ENCODE measurements at places on chromosomes 16 and 17.

GRCh38 chr16:84999857-85000480 is 11.4 kb downstream of the ZDHHC7 start:
- no peak for DNase-seq

- no peak for DNase-seq
Observed at GRCh38 chr16:59190731-59191130, 456.6 kb upstream of the GOT2 start.

DNA sequence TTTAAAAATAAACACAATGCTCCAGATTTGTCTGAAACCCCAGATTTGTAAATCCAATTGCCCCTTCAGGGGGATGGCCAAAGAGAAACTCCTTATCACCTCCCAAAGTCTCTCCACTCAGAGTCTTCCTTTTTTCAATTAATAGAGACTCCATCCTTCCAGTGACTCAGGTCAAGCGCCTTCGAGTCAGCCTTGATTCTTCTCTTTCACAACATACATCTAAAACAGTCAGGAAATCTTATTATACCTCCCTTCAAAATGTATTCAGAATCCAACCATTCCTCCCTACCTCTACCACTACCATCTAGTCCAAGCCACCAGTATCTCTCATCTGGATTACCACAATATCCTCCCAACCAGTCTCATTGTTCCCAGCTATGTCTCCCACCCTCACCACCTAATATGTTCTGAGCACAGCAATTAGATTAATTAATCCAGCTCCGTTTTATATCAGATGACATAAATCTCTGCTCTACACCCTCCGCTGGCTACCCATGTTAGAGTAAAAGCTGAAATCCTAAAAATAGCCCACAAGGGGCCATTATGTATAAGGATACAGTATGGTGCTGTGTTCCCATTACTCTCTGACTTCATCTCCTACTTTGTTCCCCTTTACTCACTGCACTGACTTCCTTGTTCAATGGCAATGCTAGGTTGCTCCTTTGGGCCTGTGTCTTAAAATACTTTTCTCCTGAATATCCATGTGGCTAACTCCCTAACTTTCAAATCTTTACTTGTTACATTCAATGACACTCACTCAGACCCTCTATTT is 11.8 kb downstream of the SIAH1 start:
- no peak for DNase-seq

- no peak for DNase-seq
Observed at GRCh38 chr16:59111280-59111679, 377.2 kb upstream of the GOT2 start.

- DNase-seq, result no peak
Observed at GRCh38 chr17:75319904-75320691, 30.9 kb upstream of the SLC25A19 start.

- DNase-seq, result no peak
Observed at GRCh38 chr16:52312716-52313115, 234.2 kb downstream of the TOX3 start.

GRCh38 chr16:27853651-27854050 is 209.9 kb downstream of the GSG1L start:
- DNase-seq, result no peak

GRCh38 chr17:17348872-17349723 is 45.9 kb downstream of the NT5M start:
- no peak for DNase-seq

GRCh38 chr16:17323171-17323570 is 147.6 kb downstream of the XYLT1 start:
- DNase-seq, result no peak

- peak; percentile 3 for DNase-seq
Observed at GRCh38 chr17:79960788-79961522, 74.7 kb downstream of the TBC1D16 start.

DNA sequence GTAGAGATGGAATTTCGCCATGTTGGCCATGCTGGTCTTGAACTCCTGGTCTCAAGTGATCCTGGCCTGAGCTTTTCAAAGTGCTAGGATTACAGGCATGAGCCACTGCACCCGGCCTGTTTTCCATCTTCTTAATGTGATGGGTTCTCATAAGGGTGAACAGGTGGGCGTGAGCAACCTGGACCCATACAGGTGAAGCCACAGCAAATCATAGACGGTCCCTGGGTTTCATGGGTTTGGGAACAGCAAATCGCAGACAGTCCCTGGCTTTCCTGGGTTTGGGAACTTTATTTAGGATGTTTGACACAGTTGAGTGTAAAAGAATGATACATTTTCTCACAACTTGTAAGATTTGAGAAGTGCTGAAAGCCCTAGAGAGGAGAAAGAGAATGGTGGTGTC is 12.9 kb upstream of the MEIOB start:
- DNase-seq, result no peak

DNA sequence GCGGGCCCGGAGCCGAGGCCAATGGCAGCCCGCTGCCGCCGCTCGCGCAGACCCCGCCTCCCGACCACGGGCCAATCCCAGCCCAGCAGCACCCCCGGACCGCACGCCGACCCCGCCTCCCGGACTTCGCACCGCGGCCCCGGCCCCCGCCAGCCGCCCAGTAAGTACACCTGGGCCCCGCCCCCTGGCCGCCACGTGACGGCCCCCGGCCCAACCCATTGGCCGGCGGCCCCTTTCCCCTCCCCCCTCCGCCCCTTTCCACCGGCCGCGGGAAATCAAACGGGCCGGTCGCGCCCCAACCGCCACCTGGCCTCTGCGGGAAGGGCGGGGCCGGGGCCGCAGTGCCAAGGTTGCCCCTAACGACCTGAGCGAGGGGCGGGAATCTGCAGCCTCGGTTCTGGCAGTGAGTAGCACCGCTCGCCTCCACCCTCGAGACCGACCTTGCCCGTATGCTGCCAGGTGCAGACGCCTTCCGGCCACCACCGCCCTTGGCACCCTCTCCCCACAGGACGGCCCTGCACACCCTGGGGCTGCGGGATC is at the start of gene YBX2:
Gene YBX2, minus strand, starts transcription at position 26 of the 540 bp plus-strand sequence. CDS start 139 bp downstream, outside the sequence.
- DNase-seq, result peak; percentile 55

GRCh38 chr17:76160896-76161528 is 20.0 kb upstream of the FOXJ1 start:
- DNase-seq, result no peak

- no peak for DNase-seq
Observed at GRCh38 chr16:53083119-53083518, 28.3 kb downstream of the CHD9 start.

DNA sequence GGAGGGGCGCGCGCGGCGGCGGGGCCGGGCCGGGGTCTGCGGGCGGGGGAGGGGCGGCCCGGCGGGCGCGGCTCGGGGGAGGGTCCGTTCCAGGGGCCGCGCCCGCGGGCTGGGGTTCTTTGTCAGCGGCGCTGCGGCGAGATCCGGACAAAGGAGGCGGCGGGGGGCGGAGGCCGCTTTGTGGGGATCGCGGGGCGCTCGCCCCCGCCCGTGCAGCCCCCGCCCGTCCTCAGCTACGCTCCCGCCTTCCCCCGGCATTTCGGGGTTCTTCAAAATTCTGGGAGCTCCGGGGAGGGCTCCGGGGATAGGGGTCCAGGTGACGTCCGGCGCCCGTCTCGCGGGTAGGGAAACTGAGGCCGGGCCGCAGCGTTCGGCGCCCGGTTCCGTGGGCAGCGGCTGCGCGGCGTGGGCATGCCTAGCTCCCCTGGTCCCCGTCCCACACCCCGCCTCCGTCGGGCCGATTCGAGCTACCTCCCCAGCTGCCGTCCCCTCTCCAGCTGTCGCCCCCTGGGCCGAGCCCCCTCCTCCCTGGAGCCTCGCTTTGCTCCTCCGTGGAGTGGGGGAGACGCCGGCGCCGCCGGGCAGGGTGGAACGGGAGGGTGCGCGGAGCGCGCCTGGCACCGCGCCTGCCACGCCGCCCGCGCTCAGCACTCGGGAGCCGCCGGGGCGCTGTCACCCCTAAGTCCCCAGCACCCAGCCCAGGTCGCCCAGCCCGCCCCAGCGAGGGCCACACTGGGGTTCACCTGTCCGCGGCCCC is 546 bp downstream of the SNN start:
- no peak for DNase-seq

GRCh38 chr17:27354491-27355081 is 60.7 kb downstream of the WSB1 start:
- no peak for DNase-seq

- no peak for DNase-seq
Observed at GRCh38 chr16:2842340-2843000, 12.4 kb downstream of the ZG16B start.

GRCh38 chr17:17766077-17766743 is 70.6 kb downstream of the SREBF1 start:
- DNase-seq, result no peak

DNA sequence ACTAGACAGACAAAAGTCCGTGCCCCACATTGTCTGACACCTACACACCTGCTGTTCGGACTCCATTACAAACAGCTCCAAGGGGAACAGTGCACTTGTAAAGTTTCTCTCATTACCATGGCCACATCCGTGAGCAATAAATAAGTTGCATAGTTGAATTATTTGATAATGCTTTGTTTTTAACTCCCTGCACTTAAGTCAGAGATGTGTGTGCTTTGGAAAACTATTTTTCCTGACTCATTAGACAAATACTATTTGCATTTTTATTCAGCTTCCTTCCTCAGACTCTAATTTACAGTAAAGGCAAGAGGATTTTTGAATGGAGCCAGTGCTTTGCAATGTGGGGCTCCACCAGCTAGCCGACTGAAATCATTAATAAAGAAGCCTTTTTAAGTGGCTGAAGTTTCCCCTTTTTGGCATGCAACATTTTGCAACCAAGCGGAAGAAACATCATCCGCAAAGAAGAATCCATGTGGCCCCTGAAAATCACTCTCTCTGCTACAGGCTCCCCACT is 6.5 kb upstream of the CCL2 start:
- no peak for DNase-seq

DNA sequence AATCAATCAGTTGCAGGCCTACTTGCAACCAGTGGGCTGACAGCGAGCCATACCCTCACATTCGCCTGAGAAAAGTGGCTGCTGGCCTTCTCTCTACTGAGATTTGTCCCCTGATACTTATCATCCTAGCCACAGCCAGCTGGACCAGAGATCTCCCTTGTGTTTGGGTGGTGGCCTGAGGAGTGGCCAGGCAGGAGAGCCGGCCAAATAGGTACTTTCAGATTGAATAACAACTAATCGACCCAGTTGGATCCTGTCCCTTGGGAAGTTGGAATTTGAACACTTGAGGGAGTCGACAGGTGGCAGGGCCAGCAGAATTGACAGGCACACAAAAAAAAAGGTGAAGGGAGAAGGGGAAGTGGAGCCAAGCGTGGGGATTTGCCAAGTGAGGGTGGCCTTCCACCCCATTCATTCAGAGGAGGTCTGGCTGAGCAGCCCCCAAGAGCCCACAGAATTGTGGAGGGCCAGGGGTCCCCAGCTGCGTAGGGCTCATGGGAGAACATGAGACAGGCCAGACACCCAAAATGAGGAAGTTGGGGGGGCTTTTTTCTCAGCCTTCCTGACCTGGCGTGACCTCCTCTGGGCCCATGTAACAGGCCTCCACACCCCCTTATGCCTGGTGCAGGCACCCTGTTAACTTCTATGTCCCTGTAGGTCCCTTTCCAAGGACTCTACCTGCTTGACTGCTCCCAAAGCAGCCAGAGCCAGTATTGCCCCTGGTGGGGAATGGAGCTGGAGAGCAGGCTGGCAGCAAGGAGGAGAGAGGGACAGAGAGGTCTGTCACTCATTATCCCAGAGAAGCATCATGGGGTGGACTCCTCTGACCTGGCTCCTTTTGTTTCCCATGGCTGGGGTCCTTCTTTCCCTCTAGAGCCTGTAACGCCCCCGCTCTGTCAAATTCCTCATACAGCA is 2.9 kb upstream of the RANGRF start:
- no peak for DNase-seq

GRCh38 chr17:62625870-62626200 is 1.6 kb upstream of the MRC2 start:
- no peak for DNase-seq

DNA sequence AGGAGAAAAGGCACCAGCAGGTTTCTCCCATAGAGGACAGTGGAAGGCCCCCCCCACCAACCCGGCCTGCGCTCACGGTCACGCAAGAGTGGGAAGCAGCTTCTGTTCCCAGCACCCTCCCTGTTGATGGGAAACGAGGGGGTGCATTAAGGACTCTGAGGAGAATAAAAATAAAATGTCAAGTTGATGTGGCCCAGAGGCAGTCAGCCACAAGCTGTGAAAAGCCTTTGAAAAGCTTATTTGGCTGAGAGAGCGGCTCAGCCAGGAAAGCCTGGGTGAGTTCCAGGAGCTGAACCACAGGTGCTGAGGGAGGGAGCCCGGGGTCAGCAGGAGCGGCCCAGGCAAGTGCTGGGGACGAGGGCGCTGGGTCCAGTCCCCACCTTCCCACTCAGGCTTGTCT is 26.9 kb upstream of the SPATA32 start:
- peak; percentile 38 for DNase-seq

DNA sequence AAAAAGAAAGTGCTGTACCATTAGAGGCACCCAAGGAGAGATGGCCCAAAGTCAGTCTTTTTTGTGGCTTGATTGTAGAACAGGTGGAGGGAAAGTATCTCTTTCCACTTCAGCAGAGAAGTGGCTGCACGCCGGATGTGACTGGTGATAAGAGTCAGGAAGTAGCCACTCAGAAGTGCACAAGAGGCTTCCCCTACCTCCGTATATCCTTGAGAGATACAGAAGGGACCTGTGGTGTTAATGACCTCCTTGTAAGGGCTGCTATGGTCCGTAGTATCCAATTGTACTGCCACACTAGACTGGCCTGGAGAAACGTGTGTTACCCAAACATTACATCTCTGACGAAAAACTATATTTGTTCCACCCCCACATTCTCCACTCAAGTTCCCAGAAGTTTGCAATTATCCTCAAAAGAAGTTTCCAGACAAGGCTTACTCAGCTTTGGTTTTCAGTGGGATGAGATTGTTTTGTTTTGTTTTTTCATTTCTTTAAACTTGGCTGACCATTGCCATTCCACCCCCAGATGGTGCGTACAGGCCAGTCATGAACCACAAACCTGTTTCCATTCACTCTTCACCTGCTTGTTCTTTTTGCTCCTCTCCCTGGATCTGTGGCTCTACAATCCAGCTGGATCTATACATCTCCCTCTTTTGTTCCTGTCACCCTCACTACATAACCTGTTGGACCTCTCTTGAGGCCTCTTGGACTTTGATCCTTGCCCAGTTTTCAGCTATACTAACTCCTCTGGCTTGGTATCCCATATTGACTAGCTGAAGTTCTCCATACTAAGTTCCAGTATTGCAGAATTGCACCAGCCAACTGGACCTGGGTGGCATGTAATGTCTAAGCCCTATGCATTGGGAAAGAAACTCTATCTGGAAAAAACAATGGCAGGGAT is 20.7 kb upstream of the MED13 start:
- DNase-seq, result peak; percentile 70

- DNase-seq, result no peak
Observed at GRCh38 chr17:21573961-21574610, 118.2 kb upstream of the KCNJ18 start.

DNA sequence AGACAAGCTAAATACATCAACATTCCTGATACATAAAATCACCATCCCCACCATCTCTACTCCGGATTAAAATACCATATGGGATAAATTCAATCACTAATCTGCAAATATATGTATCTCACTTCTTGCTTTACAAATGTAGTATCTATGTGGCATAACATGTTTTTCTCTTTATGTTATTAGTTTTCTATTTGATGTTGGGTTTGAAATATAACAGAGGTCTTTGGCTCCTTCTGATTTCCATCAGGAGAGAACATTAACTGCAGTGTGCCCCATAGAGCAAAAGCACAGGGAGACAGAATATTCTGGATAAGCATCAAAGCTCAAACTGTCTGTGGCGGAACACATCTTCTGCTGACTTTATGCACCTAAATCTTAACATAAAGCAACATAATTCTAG is 547.2 kb upstream of the CDH8 start:
- DNase-seq, result no peak

Data from NCI-H2029 (cell line).